ENCODE measurements at places on chromosomes 3 and 15.
A peak's percentile ranks its signal among the peaks of the same experiment; 100 is the strongest.

- no peak for DNase-seq
These were observed 48.1 kb upstream of the SMAD3 start for GRCh38 chr15:67017311-67017710.

GRCh38 chr3:43729707-43730414 lies 39.1 kb downstream of the ABHD5 start:
- DNase-seq = no peak

GRCh38 chr3:111863942-111864694 lies 5.1 kb downstream of the PHLDB2 start:
- no peak for DNase-seq

DNA sequence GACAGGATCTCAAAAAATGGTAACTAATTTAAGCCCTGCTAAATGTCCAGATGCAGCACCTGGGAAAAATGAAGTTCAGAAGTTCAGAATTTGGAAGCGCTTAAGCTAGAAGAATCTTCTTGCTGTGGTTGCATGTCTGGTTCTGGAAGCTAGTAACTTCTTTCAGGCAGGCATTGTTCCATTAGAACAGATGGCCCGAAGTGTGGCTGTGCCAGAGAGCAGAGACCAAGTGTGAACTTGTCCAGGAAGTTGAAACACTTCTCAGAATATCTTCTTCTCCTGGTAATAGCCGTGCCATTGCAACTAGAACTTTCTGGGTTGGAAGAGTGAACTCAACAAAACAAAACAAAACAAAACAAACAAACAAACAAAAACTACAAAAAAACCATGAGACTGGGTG lies 80.0 kb downstream of the MITF start:
- no peak for DNase-seq

GRCh38 chr3:150409512-150410310 lies 1.6 kb downstream of the TSC22D2 start:
- peak; percentile 71 for DNase-seq

DNA sequence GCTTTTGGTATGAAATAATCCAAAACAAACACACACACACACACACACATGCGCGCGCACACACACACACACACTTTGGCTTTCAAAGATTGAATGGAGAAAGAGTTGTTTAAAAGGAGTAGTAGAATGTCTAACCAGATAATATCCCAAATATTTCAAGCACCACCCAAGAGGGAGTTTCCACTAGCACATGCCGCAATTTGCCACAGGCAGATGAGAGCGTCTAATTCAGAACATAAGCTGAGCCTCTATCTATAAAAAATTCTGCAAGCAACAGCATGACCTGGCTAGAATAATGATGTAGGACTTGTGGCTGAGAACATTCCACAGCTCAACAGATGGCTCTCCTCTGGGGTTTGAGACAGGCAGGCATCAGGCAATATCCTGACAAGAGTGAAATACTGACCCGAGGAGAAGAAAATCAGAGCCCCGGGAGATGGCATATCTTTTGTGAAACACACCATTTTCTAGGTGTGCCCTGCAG lies 302.5 kb upstream of the GADL1 start:
- DNase-seq = no peak

DNA sequence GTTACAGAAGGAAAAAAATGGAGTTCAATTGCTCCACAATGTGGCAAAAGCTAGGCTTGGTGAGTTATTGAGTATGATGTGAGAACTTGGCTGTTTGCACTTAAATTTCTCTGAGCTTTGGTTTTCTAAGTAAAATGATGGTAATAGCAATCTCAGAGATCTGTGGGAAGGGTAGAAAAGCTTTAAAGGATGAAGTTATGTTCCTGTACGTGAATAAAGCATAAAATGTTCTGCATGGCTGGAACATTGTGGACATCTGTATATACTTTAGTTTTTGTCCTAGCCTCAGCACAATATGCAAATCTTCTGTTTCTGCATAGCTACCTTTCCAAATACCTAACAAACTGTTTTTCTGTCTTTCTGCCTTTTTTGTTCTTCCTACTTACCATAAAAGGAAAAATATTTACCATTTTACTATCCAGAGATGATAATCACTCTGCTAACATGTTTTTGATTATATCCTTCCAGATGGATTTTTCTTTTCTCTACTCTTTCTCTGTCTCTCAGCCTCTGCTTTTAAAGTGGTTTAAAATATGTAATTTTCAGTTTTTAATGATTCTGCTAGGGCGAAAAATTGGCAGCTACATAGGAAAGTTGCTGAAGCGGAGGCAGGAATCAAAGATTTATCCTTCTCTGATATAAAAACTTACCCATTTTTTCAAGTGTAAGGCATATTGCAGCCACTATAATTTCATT lies 188.1 kb downstream of the FNDC3B start:
- no peak for DNase-seq

DNA sequence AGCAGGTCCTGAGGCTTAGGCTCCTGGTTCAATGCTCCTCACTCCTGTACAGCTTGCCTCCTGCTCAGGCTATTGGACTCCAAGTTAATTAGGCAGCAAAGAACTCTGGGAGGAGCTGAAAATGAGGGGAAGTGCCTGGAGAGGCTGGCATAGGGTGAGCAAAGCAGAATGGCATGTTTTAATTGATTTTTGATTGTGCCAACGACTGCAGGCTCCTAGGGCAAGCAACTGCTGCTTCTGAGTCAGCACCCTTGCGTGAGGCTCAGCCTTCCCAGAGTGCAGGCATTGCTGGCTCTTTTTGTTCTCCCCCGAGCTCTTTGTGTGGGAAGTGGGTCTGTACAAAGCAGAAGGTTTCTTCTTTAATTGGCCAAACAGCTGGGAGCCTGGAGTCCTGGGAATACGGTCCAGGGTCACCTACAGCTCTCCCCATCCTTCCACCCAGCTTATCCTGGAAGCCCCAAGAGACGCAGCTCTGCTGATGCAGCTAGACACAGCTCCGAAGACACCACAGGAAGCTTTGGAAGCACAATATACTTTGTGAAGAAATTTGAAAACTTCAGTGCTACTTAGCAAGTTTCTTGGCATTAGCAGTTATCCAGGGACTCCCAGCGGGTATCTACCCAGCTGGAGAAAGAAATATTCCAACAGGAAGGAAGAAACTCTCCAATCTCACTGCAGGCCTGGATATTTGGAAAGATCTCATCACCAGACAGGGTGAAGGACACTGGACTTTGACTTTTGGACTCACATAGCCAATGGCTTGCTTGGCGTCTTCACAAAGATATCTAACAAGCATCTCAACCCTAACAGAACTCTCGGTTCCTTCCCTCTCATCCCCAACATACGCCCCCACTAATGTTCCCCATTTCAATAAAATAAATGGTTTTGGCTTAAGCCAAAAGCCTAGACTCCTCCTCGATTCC lies 76.8 kb downstream of the BDH1 start:
- DNase-seq = no peak

GRCh38 chr3:170614214-170614966 lies 28.5 kb upstream of the SLC7A14 start:
- DNase-seq = no peak

DNA sequence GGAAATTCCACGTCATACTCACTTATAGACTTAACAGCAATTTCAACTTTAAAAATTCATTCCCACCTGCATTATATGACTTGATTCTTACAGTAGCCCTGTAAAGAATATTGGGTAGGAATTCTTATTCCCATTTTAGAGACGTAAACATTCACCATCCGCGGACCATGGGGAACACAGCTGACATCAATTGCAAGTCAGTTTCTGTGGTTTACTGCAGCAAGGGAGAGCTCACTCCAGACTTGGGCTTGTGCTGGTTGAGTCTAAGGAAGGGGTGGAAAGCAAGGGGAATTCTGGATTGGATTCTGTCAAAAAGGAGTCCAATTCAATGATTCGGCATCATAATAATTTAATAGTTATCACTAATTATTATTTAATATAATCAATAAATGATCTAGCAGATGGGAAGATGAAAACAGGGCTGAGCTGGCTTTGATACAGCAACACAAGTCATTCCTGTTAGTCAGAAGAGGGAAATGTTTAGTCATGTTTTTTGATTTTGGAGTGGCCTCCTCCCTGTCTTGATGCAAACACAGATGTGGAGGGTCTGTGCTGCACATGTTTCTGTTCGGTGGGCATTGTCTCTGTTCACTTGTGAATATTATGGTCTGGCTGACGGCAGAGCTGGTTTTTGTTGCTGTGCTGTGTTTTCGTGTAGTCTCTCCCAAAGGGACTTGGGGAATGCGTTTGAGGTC lies 9.7 kb downstream of the LIPC start:
- DNase-seq = no peak

- no peak for DNase-seq
These were observed 3.4 kb upstream of the TRIM71 start for GRCh38 chr3:32814361-32814760.

GRCh38 chr15:73387507-73388255 lies 18.9 kb upstream of the HCN4 start:
- no peak for DNase-seq

DNA sequence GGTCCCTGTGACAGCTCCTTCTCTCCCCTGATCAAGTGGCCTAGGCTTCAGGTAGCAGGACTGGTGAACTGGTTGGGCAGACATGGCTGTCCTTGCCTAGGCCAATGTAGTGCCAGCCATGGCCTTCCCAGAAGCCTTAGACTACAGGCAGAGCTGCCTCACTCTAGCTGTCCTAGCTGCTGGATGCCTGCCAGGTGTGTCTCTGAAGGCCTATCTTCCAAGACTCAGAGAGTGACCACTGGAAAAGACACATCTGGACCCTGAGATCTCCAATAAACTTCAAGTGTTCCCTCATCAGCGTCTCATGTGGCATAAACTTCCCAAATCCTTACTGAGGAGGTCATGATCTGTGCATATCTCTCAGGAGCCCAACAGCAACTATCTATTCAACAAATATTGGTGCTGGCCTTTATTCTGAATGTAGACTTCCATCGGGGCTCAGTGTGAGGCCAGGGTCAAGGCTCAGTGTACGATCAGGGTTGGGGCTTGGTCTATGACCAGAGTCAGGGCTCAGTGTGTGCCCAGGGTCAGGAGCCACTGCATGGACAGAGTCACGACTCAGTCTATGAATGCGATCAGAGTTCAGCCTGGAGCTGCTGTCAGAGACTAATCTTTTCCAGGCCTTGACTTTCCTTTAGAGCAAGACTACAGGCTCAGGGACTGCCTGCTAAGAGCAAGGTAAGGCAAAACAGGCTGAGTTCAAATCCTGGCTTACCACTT lies 36.5 kb upstream of the INSYN1 start:
- DNase-seq = no peak

DNA sequence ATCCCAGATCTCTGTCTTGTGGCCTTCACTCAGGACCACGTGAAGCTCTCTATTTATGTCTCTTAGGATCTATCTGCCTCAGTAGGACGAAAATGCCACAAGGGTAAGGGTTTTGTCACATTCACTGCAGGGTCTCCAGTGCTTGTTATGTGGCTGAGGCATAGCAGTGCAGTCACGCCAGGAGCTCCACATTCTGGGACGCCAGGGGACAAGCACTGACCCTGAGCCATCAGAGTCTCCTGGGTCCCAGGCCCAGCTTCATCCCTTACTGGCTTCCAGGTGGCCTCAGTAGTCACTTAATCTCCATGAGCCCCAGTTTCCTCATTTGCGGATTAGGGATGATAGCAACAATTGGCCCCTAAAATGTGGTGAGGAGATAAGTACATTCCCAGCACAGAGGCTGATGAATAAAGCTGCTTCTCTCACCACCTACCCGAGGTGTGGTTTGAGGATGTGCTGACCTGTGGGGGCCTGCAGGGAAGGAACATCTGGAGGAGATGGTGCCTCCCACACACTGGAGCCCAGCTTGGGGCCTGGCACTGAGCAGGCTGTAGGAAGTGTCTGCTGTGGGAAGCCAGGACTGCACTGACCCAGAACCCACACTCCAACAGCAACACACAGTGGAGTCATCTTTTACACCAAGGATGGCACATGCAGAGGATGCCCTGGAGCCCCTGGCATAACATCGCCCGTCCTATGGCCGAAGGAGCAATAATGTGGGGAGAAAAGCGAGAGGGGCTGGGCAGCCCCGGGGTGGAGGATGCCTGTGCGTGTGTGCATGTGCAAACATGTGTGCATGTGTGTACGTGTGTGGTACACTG lies 93.2 kb upstream of the IQSEC1 start:
- no peak for DNase-seq

Data from GM10248 (cell line).